ENCODE measurements at places on chromosomes 6 and 20.
A peak's percentile ranks its signal among the peaks of the same experiment; 100 is the strongest.

GRCh38 chr6:143878272-143878760, 14.0 kb downstream of the ZC2HC1B start:
- no peak for DNase-seq

GRCh38 chr6:119334535-119335264, 14.9 kb downstream of the MAN1A1 start:
- no peak for DNase-seq

GRCh38 chr20:54347166-54347833, 128.1 kb upstream of the DOK5 start:
- peak; percentile 63 for DNase-seq

GRCh38 chr20:48080583-48080982, 295.3 kb upstream of the SULF2 start:
- no peak for DNase-seq

DNA sequence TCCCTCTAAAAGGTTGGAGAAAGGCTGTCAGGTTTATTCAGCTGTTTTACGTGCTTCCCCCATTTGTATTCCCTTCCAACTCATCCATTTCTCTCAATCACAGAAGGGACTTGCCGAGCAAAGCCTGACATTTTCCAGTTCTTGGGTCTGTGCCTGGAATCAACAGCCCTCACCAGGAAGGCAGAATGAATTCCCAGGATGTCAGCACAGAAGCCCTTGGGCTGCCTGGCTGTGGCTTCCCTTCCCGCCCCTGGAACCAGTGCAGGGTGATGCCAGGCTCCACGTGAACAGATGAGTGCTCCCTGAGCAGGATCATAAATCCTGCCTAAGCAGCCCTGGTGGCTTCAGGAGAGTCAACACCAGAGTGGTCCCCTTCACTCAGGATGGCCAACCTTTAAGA, 86.1 kb upstream of the CD83 start:
- DNase-seq = no peak

- peak; percentile 42 for DNase-seq
These were observed 54.3 kb downstream of the MYLIP start for GRCh38 chr6:16183187-16183664.
